MV-4-11 (cell line): ENCODE measurements at places on chromosomes 4 and X.

- peak; percentile 36 for DNase-seq
Measured at GRCh38 chr4:163610648-163611047, 116.2 kb downstream of the TMA16 start.

- no peak for DNase-seq
Measured at GRCh38 chrX:110414679-110415439, 56.2 kb downstream of the RTL9 start.

DNA sequence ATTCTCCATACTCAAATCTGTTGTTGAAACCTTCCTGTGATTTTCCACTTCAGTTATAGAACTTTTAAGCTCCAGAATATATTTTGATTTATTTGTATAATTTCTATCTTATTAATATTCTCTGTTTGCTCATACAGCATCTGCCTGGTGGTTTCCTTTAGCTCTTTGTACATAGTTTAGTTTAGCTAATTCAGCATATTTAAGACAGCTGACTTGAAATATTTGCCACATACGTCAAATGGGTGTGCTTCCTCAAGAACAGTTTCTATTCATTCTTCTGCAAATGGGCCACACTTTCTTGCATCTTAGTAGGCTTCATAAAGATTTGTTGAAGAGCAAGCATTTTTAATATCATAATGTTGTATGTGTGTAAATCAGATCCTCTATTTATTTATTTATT lies 101.8 kb downstream of the MAGEC1 start:
- no peak for DNase-seq

DNA sequence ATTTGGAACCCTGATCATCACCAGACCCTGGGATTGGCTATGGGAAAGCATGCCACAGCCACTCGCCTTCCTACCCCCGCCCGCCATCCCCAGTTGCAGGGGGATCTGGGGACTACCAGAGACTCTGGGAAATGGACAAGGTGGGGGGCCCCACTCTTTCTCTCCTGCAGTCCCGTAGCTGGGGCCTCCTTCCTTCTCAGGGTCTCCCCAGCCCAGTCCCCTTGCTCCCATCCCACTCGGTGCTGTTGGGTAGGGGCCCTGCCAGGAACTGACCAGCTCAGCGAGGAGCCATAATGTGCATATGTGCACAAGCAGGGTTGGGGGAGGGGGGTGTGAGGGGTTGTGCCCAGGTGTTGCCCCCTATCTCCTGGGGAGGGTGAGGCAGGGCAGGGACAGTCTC lies 3.4 kb upstream of the USP11 start:
- no peak for DNase-seq

GRCh38 chr4:144967161-144967560 lies 130.8 kb downstream of the ANAPC10 start:
- no peak for DNase-seq

- no peak for DNase-seq
Measured at GRCh38 chr4:144748814-144749555, 103.0 kb downstream of the HHIP start.

DNA sequence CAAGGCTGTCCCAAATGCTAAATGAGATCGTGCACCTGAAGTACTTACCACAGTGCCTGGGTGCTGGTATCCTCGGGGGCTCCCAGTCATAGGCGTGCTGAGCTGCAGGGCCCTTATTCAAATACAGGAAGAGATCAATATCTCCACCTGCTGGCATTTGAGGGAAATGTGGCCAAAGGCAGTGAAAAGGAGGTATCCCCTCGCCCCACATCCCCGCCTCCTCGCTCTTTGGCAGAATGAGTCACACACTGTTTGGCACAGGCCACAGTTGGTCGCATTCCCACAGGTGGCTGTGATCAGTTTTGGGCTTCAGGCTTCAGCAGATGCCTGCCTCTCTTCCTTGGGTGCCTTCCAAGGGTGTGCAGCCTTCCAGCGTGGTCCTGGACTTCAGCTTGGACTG lies 28.4 kb downstream of the ZNF185 start:
- DNase-seq: peak; percentile 69

- no peak for DNase-seq
Measured at GRCh38 chr4:20544645-20545044, 155.6 kb upstream of the PACRGL start.

- no peak for DNase-seq
Measured at GRCh38 chrX:22577181-22577580, 304.5 kb downstream of the CBLL2 start.

DNA sequence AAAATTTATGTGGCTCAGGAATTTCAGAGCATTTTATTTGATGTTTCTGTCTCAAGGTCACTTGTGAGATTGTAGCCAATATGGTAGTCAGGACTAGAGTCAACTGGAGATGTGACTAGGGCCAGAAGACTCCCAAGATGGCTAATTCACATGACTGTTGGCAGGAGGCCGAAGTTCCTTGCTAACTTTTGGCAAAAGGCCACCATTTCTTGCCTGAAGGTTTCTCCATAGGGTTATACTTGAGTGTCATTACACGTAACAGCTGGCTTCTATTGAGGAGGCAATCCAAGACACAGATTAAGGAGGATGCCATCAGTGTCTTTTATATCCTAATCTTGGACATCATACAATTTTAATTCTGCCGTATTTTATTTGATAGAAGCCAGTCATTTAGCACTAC lies 162.3 kb upstream of the MAOA start:
- DNase-seq: no peak

DNA sequence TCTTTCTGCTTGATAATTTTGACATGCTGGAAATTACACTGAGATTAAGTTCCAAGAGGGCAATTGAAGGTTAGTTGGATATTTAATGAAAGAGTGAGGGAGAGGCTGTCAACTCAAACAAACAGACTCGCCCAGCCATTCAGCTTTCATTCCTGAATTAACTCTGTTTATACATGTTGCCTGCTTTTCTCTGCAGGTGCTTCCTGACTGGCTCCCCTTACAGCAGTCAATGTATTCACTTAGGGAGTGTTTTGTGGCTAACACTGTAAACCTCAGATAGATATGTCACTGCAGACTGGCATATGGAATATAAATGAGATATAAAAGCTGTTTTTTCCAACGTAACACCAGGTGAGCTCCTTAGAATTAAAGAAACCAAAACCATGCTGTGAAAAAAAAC lies 28.7 kb downstream of the TMPRSS11A start:
- no peak for DNase-seq

DNA sequence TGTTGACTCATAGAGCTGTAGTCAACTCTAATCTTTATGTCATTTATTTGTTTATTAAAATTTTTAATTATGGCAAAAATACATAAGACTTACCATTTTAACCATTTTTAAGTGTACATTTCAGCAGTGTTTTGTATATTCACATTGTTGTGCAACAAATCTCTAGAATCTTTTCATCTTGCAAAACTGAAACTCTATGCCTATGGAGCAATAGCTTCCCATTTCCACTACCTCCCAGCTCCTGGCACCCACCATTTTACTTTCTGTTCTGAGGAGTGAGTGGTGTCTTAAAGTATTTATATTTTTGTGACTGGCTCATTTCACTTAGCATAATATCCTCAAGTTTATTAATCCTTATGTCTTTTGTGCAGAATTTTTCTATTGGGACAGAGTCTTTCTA lies 181.0 kb downstream of the GPAT3 start:
- peak; percentile 87 for DNase-seq

- no peak for DNase-seq
Measured at GRCh38 chr4:16235209-16235608, 8.9 kb upstream of the TAPT1 start.

GRCh38 chrX:53251307-53251706 lies 26.3 kb upstream of the KDM5C start:
- no peak for DNase-seq

DNA sequence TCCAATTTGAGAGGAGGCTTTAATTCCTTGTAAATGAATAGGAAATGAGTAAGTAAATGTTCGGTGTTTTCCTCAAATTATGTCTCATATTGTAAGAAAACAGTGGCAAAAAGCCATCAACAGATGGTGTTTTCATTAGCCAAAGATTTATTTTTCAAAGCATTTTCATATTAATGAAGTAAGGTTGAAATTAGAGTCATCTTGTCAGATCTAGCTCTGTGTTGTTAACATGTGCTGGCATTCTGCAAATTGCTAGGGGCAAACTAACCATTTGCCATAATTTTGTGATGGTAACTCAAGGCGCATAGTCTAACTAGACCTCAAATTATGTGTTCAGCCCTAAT lies 24.7 kb downstream of the MID2 start:
- DNase-seq: no peak

DNA sequence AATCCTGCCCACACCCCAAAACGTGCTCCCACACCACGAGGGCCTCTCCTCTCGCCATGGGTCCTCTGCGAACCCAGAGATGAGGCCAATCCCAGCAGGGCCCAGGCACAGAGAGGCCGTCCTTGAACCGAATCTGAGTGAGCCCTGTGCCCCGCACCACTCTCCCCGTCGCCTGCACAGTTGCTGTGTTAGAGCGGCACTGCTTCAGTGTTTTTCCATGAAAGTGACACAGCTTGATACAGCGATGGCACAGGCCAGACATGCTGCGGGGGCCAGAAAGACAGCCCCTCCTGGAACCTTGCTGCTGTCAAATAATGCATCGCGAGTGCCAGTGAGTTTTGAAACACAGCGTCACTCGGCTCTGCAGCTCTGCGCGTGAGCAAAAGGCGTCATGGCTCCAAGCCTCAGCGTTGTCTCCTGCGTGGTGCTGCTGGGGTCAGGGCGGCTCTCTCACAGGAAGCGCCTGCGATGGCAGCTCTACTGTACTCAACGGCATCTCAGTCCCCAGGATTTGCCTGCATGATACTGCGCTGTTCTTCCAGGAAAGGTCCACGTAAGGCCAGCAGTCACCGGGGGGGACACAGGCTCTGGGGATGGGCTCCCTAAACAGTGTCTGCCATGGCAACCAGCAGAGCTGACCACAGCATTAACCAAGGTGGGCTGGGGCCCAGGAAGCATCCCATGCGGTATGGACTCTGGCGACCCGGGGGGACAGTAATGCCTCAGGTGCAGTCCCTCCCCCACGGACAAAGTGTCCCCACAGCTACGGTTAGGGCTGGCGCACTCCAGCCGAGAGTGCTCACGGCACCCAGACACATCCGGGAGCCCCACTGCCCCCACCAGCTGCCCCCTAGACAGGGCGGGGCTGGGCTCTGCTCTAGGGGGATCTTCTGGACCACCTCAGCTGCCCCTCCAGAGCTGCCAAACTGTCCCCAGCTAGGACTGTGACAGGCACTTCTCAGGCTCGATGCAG lies 63.1 kb downstream of the ACOX3 start:
- DNase-seq: no peak

- no peak for DNase-seq
Measured at GRCh38 chr4:77110730-77111129, 34.9 kb upstream of the CCNI start.

- no peak for DNase-seq
Measured at GRCh38 chrX:2618516-2618915, 72.6 kb upstream of the CD99 start.

- no peak for DNase-seq
Measured at GRCh38 chr4:185693548-185694215, 118.3 kb downstream of the SORBS2 start.

DNA sequence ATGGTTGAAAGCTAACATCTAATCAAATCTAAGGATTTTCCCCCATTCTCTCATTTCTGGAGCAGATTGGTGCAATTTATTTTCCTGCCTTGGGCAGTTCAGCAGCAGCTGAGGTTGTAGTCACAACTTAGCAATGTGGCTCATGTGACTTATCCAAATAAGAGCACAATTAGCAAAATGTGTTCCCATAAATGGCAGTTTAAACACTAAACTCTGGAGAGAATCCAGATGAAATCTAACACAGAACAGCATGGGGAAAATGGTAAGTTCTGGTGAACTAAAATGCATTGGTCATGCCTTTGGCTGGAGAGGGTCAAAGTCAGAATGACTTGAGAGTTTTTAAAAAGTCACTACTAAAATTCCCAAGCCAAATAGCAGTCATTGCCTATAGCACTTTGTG lies 422.6 kb upstream of the DIPK2B start:
- DNase-seq: no peak

- no peak for DNase-seq
Measured at GRCh38 chr4:94332983-94333590, 9.5 kb downstream of the HPGDS start.

- DNase-seq: no peak
Measured at GRCh38 chr4:175813821-175814220, 1.8 kb upstream of the GPM6A start.

- no peak for DNase-seq
Measured at GRCh38 chrX:9595174-9595573, 130.3 kb downstream of the TBL1X start.

GRCh38 chr4:87843936-87844335 lies 11.2 kb downstream of the MEPE start:
- peak; percentile 98 for DNase-seq

DNA sequence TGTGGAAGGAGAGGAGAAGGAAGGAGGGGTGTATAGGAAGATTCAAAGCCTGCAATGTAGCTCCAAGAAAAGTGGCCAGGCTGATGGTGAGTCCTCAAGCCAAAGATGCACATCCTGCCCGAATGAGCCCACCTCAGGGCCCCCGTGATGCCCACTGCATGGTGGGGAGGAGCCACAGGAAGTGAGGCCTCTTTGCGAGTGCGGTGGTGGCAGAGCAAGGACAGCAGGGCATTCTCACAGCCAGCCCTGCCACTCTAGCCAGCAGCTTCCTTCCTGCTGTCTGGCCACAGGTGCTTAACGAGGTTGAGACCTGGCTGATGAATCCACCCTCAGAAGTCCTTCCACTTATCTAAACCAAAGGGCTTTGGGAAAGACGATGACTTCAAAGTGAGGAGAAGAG lies 55.8 kb downstream of the BCOR start:
- no peak for DNase-seq

- DNase-seq: no peak
Measured at GRCh38 chr4:151771664-151772063, 10.9 kb upstream of the GATB start.

DNA sequence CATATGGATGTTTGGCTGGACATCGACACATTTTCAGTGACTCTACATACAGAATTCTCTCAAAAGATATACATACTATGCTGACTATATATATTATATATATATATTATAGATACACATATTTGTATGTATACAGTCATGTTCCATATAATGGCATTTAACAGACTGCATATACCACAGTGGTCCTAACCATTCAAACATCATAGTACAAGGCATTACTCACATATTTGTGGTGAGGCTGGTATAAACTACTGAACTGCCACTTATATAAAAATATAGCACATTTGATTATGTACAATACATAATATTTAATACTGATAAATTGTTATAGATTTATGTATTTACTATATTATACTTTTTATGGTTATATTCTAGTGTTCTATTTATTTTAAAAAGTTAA lies 168.5 kb downstream of the IL15 start:
- DNase-seq: no peak
